IPS-NIHi11 (cell line): ENCODE measurements at places on chromosomes 7 and 10.

DNA sequence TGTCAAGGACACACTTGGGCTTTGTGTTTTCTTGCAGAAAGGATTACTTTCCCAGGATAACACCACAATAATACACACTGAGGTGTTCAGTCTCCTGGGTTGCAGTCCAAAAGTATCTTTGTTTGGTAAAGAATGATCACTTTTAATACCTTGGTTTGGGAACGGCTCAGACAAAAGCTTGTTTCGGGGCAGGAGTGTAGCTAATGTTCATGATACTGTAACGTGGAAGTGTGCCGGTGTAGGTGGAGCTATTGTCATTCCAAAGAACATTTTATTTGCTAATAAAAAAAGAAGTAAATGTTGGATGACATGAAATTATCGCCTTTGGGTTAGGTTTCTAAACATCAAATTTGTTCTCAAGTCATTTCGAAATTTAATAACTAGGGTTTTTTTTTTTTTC lies 1.2 kb downstream of the EIF4H start:
- no peak for DNase-seq

DNA sequence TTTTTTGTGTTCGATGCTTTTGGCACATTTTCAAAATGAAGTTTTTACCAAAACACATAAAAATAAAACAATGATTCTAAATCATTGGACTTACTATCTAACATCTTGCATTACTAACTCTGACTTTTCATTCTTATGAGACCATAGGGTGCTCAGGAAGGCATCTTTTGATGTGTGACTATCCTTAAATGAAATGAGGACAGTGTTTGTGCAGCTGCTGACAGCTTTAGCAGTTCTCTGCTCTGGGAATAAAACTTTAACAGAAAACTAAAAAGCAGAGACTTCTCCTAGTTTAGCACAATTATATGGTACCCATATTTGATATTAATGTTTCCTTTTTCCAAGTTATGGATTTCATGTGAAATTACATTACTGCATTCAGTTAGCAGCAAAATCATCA lies 471.6 kb downstream of the ARL4A start:
- no peak for DNase-seq

GRCh38 chr10:50988792-50989191 lies 85.5 kb upstream of the PRKG1 start:
- peak; percentile 17 for DNase-seq

DNA sequence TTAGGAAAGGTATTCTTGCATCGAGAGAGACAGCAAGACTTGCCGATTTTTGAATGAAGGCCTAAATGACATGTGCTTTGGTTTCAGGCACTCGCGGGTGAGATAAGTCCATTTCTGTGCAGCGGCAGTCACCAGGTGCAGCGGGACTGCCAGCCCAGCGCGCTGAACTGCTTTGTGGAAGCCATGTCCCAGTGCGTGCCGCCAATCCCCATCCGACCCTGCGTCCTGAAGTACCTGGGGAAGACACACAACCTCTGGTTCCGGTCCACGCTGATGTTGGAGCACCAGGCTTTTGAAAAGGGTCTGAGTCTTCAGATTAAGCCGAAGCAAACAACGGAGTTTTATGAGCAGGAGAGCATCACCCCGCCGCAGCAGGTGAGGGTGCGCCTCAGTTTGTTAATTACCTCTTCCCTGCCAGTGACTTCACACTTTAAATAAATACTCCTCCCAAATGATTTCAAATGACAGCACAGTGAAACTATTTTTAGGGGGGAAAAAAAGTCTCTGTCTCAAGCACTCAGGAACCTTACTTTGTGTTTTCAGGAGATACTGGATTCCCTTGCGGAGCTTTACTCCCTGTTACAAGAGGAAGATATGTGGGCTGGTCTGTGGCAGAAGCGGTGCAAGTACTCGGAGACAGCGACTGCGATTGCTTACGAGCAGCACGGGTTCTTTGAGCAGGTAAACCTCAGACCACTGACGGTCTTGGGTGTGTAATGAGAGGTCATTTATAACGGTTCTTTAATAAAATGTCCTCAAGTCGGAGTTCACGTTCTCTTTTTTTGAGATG lies 98.3 kb downstream of the TRRAP start:
- DNase-seq, result no peak

DNA sequence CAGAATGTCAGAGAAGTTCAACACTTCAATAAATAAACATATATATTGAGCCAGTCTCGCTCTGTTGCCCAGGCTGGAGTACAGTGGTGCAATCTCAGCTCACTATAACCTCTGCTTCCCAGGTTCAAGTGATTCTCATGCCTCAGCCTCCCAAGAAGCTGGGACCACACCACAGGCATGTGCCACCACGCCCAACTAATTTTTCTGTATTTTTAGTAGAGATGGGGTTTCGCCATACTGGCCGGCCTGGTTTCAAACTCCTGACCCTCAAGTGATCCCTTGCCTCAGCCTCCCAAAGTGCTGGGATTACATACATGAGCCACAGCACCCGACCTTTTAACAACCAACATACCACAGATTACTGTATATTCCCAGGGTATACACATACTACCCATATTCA lies 134.2 kb downstream of the JMJD1C start:
- DNase-seq, result no peak

DNA sequence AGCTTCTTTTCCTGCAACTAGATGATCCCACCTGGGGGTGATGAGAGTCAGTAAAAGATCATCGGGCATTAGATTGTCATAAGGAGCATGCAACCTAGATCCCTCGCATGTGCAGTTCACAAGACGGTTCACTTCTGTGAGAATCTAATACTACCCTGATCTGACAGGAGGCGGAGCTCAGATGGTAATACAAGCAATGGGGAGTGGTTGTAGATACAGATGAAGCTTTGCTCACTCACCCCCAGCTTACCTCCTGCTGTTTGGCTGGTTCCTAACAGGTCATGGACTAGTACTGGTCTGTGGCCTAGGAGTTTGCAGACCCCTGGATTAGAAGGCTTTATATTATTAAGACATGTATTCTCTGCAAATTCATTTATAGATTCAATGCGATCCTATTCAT lies 181.6 kb upstream of the MGMT start:
- DNase-seq, result no peak

DNA sequence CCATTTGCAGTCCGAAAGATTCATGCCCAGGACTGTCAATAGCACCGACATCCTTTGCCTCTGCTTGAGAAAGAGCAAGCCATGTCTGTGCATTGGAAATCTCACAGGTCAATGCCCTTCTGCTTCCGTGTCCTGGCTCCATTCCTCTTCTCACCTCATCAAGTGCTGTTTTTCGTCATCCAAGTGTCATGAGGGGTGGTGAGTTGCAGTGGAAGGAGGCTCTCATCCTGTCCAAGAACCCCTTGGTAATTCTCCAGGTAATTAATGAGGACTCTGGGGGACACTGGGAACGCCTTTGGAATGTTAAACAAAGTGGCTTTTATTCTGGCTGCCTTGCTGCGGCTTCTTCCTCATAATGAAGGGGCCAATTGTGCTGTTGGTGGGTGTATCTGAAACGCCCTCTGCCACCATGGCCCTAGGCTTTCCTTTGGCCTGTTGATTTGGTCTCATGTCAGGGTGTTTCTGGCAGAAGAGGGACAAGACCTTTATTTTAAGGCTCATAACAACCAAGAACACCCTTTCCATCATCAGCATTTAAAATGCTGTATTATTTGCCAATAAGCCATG lies 57.7 kb downstream of the PPP1R3C start:
- DNase-seq, result no peak

DNA sequence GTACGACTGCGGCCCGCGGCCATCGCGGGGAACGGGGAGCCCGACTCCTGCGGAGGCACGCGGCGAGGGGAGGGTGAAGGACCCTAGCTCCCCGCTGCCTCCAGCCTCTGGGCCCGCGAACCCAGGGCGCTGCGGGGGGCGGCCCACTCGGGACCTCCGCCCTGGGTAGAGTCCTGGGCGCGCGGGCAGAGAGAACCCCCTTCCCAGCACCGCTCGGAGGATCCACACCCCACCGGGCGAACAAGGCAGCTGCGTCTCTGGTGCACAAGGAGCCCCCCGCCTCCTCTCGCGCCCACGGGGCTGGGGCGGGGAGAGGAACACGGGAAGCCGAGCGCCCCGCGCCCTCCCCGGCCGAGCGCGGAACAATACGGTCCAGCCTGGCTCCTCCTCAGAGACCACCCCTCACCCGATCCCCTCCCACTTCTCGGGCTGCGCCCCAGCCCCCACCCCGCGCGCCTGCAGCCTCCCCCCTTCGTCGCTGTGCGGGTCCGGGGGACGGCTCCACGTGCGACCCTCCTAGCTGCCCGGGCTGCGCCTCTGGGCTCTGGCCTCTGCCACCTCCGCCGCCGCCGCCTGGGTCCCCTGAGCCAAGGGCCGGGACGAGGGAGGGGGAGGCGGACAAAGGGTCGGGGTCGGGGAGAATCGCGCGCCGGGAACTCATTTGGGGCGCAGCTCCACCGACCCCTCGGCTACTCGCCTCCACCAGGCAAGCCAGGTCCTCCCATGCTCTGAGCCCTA lies at the start of gene WDR86:
Gene WDR86 (minus strand): TSS at position 372 of the 738 bp plus-strand sequence. CDS start 449 bp downstream, outside the sequence.
- peak; percentile 82 for DNase-seq

GRCh38 chr7:158353606-158354570 lies 233.7 kb downstream of the PTPRN2 start:
- no peak for DNase-seq

- DNase-seq, result no peak
These were observed 30.7 kb downstream of the ST8SIA6 start for GRCh38 chr10:17423632-17424186.

- no peak for DNase-seq
These were observed 8.0 kb downstream of the ZNF518A start for GRCh38 chr10:96138102-96138501.

DNA sequence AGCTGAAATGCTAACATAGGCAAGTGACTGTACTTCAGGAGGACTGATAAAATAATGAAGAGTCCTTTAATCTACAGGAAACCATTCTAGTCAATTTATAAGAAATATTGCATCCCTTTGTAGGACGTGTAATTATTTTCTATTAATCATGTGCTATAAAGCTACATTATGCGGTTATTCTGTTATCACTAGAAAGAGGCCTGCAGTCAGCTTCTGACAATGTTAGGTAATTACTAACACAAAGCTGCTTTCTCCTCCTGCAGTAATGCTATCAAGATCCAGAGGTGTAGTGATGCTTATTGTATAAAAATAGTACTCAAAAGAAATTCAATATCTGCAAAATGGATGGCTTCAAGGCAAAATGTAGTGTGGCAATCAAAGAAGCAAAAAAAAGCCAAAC lies 191.1 kb downstream of the SKAP2 start:
- no peak for DNase-seq

DNA sequence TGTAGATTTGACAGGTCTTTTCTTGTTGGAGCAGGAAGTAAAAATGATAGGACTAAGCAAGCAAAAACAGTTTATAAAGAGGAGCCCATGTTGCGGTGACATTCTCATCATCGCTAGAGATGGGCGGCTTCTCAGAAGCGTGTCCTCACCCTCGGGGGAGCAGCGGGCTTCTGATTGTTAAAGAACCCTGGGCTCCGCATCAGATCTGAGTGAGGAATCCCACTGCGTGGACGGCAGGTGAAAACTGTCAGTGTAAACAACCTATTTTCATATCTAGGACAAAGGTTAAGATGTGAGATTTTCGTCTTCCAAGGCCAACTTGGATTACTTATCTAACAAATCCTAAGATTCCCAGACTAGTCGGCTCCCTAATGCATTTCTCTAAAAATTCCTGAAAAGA lies 177.6 kb downstream of the ADARB2 start:
- DNase-seq, result no peak

DNA sequence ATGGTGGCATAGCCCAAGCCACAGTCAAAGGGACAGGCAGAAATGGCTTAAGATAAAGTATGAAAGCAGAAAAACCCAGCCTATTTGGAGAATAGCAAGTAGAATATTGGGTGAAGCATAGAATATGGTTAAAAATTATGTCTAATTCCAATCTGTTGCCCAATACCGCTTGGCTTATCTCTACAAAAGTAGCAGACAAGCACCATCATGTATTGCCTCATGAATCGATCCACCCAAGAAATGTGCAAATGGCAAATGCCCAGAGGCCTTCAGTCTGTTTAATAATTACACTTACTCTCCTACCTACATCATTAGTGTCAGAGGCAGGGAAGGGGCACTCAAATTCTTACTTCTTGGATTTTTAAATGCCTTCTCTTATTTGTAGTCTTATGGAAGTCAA lies 130.9 kb upstream of the ADAM12 start:
- DNase-seq, result no peak
